Stimulated activated memory B cell treated with anti-CD40 and anti-IgM and Interleukin-4, amounts not matched to agents 10 μg/mL and 1 μg/mL and 100 μg/mL, for 72 hours (primary cell): ENCODE measurements at places on chromosomes 7 and 10.

- ATAC-seq = no peak
Measured at GRCh38 chr7:5452937-5453540, 29.4 kb upstream of the TNRC18 start.

- peak; percentile 29 for ATAC-seq
Measured at GRCh38 chr10:132897516-132898381, 44.6 kb downstream of the CFAP46 start.

- ATAC-seq = peak; percentile 24
Measured at GRCh38 chr10:34286136-34286739, 528.9 kb downstream of the PARD3 start.

- ATAC-seq = peak; percentile 60
Measured at GRCh38 chr7:24898691-24899090, 81.3 kb downstream of the OSBPL3 start.

DNA sequence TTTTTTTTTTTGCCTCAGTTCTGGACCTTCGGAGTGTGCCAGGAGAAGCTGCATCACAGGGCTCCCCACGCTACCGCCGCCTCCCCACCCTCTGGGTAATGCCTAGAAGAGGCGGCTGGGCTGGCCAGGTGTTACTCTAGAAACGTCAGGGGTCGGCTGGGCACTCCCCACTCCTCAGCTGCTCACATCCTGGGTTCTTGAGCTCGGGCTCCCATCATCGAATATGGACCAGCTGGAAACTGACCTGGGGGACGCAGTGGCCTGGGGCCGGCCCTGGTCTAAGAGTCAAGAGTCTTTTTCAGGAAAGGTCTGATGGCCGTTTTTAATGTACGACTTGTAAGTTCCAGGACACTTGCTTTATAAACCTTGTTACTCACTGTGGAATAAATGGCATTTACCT, 326.5 kb downstream of the WDR37 start:
- no peak for ATAC-seq

- no peak for ATAC-seq
Measured at GRCh38 chr7:18770822-18771221, 275.3 kb downstream of the HDAC9 start.

- peak; percentile 89 for ATAC-seq
Measured at GRCh38 chr10:79938728-79939406, 10.0 kb downstream of the SFTPD start.

DNA sequence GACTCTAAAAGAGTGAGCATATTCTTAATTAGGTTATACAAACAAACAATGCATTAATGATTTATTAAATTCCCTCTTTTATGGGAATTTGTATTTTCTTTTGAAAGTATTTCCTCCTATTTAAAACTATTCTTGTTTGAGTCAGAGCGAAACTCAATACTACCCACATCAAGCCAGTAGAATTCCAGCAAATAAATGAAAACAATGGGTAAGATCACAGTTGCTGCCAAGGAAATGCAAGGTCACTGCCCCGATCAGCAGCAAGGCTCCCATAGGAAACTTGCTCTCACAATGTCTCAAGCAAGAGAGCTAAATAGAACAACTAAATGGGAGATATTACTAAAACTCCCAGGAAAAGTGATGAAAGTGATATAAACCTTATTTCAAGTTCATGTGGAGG, 206.3 kb downstream of the THSD7A start:
- ATAC-seq = no peak

DNA sequence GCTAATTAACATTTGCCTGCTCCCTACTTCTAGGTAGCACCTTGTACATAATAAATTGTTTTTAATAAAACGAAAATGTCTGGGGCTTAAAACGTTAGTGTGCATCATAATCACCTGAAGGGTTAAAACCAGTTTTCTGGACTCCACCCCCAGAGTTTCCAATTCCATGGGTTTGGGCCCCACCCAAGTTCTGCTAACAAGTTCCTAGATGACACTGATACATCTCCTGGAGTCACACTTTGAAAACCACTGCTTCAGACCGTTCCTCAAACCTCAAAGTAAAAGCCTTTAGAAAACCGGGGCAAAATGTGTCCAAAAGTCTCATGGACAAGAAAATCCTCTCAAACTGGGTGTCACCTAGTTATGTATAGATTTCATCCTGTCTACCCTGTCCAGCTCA, 9.3 kb downstream of the OSBPL3 start:
- ATAC-seq = no peak

DNA sequence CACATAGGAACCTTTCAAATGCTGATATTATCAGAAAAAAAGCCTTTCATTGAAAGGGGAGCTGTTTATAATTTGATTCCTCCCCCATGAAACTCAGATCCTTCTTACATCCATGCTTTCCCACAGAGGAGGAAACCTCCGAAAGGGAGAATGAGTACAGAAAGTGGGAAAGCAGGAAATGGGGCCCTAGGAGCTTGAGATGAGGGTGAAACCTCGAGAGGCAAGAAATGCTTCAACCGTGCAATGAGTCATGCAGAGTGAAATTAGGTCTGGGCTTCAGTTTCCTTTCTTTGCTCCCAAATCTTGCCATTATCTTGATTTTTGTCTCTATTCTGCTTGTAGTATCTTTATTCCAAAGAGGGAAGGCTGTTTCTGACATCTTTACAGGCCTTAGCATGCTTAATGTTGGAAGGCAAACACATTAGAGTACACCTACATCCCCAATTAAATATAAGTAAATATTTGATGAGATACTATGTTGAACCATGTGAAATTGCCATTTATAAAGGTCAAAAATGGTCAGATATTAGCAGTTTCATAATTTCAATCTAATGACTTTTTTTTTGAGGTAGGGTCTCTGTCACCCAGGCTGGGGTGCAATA, 79.1 kb downstream of the NAMPT start:
- no peak for ATAC-seq

- ATAC-seq = peak; percentile 61
Measured at GRCh38 chr10:12484002-12484918, 134.9 kb downstream of the CAMK1D start.

DNA sequence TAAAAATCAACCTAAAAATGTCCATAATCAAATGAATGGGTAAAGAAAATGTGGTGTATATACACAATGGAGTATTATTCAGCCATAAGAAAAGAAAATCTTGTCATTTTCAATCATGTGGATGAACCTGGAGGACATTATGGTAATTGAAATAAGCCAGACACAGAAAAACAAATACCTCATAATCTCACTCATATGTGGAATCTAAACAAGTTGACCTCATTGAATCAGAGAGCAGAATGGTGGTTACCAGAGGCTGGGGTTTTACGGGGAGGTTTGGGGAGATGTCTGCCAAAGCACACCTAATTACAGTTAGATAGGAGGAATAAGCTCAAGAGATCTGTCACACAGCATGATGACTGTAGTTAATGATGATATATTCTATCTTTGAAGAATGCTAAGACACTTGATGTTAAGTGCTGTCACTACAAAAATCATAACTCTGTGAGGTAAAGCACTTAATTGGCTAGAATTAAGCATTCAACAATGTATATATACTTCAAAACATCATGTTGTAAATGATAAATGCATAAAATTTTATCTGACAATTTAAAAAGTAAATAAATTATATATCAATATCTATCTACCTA, 39.1 kb upstream of the TNPO3 start:
- ATAC-seq = no peak

GRCh38 chr7:34523226-34523918, 134.6 kb upstream of the NPSR1 start:
- ATAC-seq = no peak

- no peak for ATAC-seq
Measured at GRCh38 chr7:39051279-39051678, 73.6 kb downstream of the POU6F2 start.

DNA sequence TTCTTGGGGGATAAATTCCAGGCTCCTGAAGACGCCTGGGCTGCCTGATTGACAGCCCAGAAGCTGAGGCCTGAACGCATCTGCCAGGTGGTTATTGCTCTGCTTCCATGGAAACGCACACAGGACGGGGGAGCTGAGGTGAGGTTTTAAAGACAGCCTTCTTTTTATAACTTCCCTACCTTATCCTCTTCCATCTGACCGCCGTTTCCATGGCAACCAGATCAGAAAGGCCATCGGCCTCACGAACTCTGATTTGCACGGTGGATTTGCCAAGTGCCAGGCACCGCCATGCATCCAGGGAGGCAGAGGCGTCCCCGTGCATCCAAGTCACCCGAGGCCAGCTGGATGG, 260.9 kb downstream of the ADARB2 start:
- ATAC-seq = no peak

DNA sequence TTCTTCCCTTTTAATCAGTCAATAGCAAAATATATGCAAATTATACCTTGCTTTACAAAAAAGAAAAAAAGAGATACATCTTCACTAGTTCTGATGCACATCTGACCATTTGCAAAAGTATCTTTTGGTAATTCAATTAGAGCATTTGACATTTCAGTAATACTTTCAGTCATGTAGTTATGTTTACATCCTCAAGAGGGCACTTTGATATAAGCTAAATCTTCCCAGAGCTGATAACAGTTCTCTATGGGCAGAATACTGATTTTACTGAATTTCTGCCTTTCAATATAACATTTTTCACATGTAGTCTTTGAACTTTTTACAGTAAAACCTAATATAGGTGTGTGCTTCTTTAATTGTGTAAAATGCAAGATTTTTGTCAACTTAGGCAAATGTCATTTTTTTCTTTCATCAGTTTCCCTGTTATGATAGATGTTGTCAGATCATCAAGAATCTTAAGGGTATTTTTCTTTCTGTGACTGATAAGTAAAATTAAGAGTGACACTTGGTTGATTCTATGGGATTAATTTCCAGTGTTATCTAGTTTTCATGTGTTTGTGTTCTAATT, 703.5 kb upstream of the SEMA3D start:
- no peak for ATAC-seq

GRCh38 chr7:92813390-92814024, 22.9 kb downstream of the CDK6 start:
- ATAC-seq = peak; percentile 78

GRCh38 chr10:49408519-49409306, 12.8 kb upstream of the DRGX start:
- ATAC-seq = no peak

GRCh38 chr10:87661861-87662785, 2.4 kb downstream of the PAPSS2 start:
- ATAC-seq = no peak

DNA sequence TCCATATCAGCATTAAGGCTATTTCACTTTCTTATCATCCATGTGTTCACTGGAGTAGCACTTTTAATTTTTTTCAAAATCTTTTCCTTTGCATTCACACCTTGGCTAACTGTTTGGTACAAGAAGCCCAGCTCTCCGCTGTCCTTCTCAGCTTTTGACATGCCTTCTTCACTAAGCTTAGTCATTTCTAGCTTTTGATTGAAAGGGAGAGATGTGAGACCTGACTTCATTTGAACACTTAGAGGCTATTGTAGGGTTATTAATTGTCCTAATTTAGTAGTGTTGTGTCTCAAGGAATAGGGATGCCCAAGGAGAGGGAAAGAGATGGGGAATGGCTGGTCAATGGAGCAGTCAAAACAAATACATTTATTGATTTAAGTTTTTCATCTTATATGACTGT, 350.0 kb downstream of the CXCL12 start:
- no peak for ATAC-seq

- ATAC-seq = no peak
Measured at GRCh38 chr7:80247891-80248290, 113.3 kb downstream of the GNAI1 start.

DNA sequence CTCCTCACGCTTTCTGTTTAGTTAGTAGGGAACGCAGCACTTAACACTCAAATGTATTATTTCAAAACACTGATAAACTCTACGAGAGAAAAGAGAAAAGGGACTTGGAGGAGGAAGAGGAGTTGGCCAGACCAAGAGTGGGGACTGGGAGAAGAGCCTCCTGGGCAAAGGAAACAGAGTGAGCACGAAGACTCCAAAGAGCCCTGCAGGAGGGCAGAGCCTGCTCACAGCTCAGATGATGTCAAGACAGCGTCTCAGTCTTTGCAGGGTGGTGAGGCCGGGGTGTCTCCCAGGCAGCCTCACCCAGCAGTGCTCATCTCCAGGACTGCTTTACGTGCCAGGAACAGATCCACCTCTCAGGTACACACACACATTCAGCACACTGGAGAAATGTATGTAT, 41.2 kb downstream of the CYTH3 start:
- no peak for ATAC-seq

DNA sequence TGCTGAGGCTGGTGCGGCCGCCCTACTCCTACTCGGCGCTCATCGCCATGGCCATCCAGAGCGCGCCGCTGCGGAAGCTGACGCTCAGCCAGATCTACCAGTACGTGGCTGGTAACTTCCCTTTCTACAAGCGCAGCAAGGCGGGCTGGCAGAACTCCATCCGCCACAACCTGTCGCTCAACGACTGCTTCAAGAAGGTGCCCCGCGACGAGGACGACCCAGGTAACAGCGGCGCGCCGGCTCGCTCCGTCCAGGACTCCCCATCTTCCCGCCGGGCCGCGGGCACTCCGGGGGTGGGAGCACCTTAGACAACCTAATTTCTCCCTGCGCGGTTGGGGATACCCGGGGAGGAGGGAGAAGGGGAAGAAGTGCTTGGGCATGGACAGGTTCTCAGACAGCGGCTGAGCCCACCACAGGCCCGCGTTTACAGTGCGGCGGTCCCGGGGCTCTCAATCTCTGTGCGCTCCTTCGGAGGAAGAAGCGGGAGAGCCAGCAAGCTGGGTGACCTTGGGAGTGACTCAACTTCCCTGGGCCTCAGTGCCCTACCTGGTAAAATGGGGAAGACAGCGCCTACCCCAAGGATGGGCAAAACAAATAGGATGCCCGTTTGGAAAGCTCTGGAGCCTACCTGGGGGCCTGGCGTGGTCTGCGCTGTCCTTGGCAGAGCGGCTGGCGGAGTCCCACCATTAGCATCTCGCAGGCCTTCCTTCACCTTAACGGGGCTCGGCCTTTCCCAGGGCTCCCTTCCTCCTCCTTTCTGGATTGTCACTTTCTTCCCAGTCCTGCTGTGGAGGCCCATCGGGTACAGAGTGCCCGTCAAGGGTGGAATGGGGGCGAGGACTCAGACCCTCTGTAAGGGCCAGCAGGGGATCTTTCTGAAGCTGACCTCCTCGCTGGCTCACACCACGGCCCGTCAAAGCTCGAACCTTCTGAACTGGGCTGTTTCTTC, 852 bp downstream of the FOXI2 start:
- ATAC-seq = no peak

DNA sequence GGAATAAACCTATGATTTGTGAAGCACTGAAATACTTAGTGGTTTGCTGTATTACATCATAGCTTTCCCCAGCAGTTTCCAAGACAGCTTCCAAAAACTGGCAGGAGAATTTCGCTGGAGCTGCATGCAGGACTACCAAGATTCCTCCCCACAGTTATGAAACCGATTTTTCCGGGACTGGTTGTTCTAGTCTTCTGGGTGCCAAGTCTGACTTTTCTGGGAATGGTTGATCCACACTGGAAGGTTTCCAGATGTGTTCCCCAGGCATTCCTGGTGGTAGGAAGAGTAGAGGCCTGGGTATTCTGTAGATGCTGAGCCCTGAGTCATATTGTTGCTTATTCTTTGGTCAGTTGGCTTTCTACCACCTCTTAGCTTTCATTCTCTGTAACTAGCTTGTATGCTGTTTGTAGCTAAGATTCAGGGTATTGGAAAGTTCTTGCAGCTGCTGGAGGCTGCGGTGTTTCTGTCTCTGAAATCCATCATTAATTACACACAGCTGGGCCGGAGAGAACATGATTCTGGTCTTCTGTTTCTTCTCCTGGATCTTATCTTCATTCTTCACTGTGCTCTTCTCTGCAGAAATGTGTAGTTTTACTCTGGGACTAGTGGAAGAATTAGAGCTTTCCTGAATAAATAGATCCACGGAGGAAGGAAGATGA, 6.3 kb downstream of the ABCC2 start:
- no peak for ATAC-seq

GRCh38 chr10:88118729-88119128, 255.3 kb downstream of the PTEN start:
- ATAC-seq = no peak
